Fibroblast of skin of left quadriceps (primary cell): ENCODE measurements at places on chromosomes 4 and X.
A peak's percentile ranks its signal among the peaks of the same experiment; 100 is the strongest.

- DNase-seq, result no peak
Observed at GRCh38 chrX:41796046-41796445, 72.1 kb downstream of the GPR82 start.

GRCh38 chr4:7157666-7158065, 34.7 kb upstream of the SORCS2 start:
- DNase-seq, result no peak

DNA sequence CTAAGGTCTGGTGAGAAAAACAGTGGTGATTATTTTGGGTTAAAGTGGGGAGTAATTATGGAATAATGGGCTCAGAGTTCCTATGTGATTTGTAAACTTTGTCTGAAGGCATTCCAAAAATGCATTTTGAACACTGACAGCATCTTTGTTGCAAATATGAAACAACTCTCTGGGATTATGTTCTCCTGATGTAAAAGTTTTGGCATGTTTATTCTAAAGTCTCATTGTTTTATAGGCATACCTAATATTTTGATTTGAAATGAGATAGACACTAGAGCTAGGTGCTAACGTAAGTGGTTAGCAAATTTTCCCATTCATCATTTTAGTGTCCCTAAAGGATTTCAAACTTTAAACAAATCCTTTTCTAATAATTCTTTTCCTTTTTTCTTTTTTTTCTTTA, 140.9 kb upstream of the ANXA3 start:
- peak; percentile 20 for DNase-seq

DNA sequence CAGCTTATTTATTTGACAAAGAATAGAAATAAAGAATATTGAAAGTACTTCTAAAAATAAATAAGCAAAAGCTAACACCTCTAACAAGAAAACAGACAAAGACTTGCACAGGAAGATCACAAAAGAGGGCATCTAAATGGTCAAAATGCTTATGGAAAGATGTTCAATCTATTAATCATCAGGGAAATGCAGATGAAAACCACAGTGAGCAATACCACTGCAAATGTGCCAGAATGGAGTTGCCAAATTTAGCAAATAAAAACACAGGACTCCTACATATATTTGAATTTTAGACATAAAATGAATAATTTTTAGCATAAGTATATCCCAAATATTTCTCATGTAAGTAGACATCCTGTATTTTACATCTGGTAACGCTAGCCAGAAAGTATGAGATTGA, 56.1 kb upstream of the HPGD start:
- peak; percentile 16 for DNase-seq

GRCh38 chr4:123598331-123598730, 201.7 kb downstream of the SPRY1 start:
- no peak for DNase-seq

DNA sequence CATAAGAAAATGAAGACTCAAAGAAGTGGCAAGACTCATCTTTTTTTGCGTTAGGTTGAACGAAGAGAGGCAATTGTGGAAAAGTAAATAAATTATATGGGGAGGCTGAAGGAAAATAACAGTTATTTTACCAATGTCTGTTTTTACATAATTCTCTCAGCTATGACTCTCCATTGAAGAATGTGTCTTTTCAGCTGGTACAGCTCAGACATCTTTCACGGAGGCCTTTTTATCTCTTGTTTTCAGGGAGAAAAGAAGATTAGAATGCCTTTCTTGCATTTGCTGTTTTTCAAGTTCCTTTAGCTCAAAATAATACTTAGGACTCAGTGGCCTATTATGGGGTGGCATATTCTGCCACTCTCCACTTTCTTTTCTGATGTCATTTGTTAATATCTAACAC, 153.0 kb downstream of the ADAM29 start:
- DNase-seq, result no peak

GRCh38 chr4:186037692-186038658, 31.0 kb upstream of the TLR3 start:
- DNase-seq, result peak; percentile 45

- peak; percentile 86 for DNase-seq
Observed at GRCh38 chr4:7805533-7806337, 133.9 kb downstream of the AFAP1 start.

DNA sequence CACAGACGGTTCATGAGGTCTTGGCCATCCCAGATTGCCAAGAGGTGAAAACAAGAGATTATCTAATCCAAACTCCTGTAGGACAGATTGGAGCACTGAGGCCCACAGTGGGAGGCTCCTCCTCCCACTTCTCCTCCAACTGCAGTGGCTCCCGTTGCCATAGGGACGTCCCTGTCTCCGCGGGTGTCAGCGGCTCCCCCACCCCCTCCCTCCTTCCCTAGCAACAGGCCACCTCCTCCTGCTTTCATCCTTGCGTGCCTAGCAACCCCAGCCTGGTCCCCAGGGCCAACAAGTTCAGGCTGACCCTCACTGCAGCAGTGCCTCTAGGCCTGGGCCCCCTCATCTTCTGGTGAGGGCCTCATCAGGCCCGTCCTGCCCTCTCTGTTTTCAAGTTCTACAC, 6.8 kb upstream of the IQSEC2 start:
- DNase-seq, result no peak

- DNase-seq, result no peak
Observed at GRCh38 chr4:174753021-174753420, 76.0 kb downstream of the GLRA3 start.

- DNase-seq, result no peak
Observed at GRCh38 chrX:94662689-94663088, 988.7 kb downstream of the FAM133A start.

GRCh38 chrX:12245650-12246645, 107.7 kb downstream of the FRMPD4 start:
- DNase-seq, result peak; percentile 70

DNA sequence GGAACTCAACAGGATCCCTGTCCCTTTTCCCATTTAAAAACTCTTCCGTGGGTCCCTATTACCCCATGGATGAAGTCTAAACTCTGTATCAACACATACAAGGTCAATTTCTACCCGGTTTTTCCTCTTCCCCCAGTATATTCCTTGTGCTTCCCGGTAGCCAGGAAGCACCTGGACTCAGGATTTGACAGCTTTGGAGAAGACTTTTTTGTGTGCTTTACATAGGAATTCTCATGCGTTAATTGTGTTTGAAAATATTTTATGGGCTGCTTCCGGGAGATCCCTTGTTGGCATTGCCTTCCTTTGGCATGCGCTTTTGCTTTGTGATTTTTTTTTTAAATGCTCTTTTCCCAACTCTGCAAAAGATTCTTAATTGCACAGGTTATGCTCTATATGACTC, 7.2 kb downstream of the SMS start:
- no peak for DNase-seq

DNA sequence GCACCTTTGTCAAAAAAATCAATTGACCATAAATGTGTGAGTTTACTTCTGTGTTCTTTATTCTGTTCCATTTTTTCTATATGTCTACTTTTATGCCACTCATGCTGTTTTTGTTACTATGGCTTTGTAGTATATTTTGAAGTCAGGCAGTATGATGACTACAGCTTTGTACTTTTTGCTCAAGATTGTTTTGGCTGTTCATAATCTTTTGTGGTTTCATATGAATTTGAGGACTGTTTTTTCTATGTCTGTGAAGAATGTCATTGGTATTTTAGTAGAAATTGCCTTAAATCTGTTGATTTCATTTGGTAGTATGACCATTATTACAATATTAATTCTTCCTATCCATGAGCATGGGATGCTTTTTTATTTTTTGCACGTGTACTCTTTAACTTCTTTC, 346.8 kb downstream of the PPP3CA start:
- DNase-seq, result no peak

GRCh38 chrX:153866302-153867019, 19.5 kb downstream of the L1CAM start:
- DNase-seq, result no peak

GRCh38 chrX:95907081-95907480, 777.6 kb upstream of the DIAPH2 start:
- DNase-seq, result no peak
